ENCODE measurements at places on chromosomes 5 and 9. TPM values are rescaled to one million over a fixed set of nuclear protein-coding genes. Genes with fewer than 3 reads are reported as not detected.

Gene PCDHGA8
- total RNA-seq, result not detected

Gene C5orf58
- not detected for total RNA-seq

Gene PITX1
- total RNA-seq, result 31.5 TPM

Gene ANKRD31
- total RNA-seq, result 0.05 TPM

Gene SAPCD2
- 29.3 TPM for total RNA-seq

Gene SAXO1
- not detected for total RNA-seq

Gene SPINK6
- 0.53 TPM for total RNA-seq

Gene TDRD7
- total RNA-seq, result 11.6 TPM

Gene MEIKIN
- total RNA-seq, result not detected

Gene FCHO2
- 13.9 TPM for total RNA-seq

Gene DIPK1B
- total RNA-seq, result 8.9 TPM

Gene FAM81B
- total RNA-seq, result not detected

Gene FEM1C
- total RNA-seq, result 6.5 TPM

Gene ANKRD18A
- total RNA-seq, result 12.4 TPM

Gene FAM193B
- total RNA-seq, result 28.4 TPM

Gene SLC6A18
- not detected for total RNA-seq

Gene TAF11L10
- not detected for total RNA-seq

Gene FBXL7
- 1.6 TPM for total RNA-seq

Gene TLX3
- not detected for total RNA-seq

Gene C8G
- 1.1 TPM for total RNA-seq

Gene SHISAL2B
- total RNA-seq, result not detected

Gene HBEGF
- total RNA-seq, result 10.4 TPM

Gene RPL37
- total RNA-seq, result 2,744 TPM

Gene TRMO
- total RNA-seq, result 12.3 TPM

Gene CBY3
- total RNA-seq, result not detected

Gene PCDHGA7
- total RNA-seq, result 0.84 TPM

Gene C1QTNF2
- total RNA-seq, result 0.07 TPM

Gene C5
- 14.2 TPM for total RNA-seq

Gene SCGB3A2
- not detected for total RNA-seq

Gene ADAMTS2
- 0.11 TPM for total RNA-seq

Gene ZDHHC21
- 2.0 TPM for total RNA-seq

Gene IFNW1
- total RNA-seq, result not detected

Gene ADCY2
- not detected for total RNA-seq

Gene SLC46A2
- total RNA-seq, result not detected

Gene OR2S2
- total RNA-seq, result not detected

Gene FOXD4L5
- 0.10 TPM for total RNA-seq

Gene PCDHGA12
- total RNA-seq, result not detected

Gene PCDHA10
- total RNA-seq, result 0.06 TPM

Gene CDH10
- 0.16 TPM for total RNA-seq

Gene SLC25A2
- total RNA-seq, result not detected
